ENCODE measurements at places on chromosomes 7 and 10.

GRCh38 chr7:43700059-43700501, 29.2 kb downstream of the COA1 start:
- DNase-seq = no peak

- DNase-seq = no peak
These were observed 1.4 kb downstream of the CPA1 start for GRCh38 chr7:130381468-130382312.

- no peak for DNase-seq
These were observed 46.6 kb downstream of the CCSER2 start for GRCh38 chr10:84375011-84375410.

DNA sequence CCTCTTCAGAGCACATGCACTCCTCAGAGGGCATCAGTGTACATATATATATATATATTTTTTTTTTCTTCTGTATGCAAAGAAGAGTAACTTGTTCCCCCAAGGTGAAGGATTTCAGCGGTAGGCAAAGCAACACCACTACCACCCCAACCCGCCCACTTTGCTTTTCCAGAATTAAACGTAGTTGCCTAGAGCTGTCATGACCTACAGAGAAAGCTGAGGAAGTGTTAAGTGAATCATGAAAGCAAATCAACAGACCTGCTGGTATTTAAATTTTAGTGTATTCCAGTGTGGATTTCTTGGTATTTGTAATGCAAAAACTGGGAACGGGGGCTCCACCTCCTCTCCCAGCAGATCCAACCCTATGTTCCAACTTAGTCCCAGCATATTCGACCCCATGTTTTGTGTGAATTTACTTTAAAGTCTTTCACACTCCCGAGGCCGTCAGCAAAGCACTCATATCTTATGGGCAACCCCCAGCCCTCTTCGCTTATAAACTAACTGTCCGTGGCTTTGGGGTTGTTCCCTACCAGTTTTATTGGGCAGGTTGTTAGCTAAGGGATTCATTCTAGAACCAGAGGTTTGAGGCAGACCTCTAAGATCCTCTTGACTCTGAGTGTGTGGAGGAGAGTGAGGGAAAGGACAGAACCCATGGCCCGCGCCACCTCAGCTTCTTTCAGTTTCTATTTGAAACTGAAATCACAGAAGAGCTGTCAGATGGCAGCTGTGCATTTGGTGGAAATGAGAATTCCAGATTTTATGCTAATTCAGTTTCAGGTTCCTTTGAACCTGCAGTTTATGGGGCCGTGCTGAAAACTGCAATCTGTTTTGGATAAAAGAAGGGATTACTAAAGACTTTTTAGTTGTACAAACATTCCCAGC, 450.2 kb upstream of the GALNT17 start:
- DNase-seq = no peak

- no peak for DNase-seq
These were observed 65.6 kb upstream of the PDLIM1 start for GRCh38 chr10:95356190-95356955.

- DNase-seq = no peak
These were observed 435.7 kb upstream of the GALNT17 start for GRCh38 chr7:70696201-70696754.

DNA sequence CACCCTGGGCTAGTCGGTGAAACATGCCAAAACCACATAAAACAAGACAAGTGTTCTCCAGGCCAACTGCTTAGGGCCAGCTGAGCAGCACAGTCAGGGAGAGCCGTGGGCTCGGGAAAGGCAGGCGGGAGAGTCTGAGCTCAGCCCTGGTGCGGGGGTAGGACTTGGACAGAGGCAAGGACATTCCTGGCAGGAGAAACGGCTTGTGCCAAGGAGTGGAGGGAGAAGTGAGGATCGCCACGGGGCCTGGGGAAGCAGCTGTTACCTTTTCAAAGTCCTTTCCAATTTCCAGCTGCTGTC, 4.2 kb downstream of the ELN start:
- DNase-seq = no peak

DNA sequence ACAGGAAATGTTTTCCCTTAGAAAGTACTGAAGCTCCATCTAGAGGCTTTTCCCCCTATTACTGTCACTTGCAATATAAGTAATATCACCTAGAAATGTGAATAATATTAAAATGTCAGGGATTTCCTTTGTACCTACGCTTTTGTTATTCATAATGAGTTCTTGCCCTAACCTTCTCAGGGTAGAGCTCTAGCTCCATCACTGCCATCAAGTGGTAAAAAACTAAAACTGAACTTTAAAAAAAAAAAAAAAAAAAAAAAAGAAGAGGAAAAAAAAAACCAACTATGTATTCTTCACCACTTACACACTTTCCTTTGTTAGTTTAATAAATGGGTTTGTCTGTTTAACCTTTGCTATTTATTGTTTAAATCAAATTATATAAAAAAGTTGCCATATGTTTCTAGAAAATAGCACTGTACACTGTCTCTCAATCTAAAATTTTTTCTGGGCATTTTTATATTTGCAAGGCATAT, 49.9 kb downstream of the DNAJC1 start:
- DNase-seq = no peak

DNA sequence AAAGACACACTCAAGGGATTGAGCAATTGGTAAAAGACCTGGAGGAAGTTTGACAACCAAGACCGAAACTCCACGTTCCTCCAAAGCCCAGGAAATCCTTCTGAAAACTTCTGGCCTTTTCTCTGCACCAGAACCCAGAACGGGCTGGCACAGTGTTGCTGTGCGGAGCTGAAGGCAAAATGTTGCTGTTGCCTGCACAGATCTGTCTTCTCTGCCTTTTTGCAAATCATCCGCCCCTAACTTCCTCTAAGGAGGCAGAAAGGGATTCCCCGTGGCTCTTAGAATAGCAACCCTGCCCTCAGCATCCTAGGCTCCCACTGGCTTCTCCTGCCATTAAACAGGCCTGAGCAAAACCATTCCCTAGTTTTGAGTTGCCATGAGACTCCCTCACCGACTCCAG, 44.9 kb downstream of the FIGNL1 start:
- DNase-seq = no peak

- DNase-seq = peak; percentile 7
These were observed 63.7 kb downstream of the ZNRF2 start for GRCh38 chr7:30348083-30348560.

- no peak for DNase-seq
These were observed 23.6 kb upstream of the ZRANB1 start for GRCh38 chr10:124918191-124918830.

GRCh38 chr7:116545411-116545993, 20.7 kb downstream of the CAV1 start:
- DNase-seq = no peak

- DNase-seq = no peak
These were observed 79.9 kb downstream of the ARHGAP21 start for GRCh38 chr10:24643679-24644209.

DNA sequence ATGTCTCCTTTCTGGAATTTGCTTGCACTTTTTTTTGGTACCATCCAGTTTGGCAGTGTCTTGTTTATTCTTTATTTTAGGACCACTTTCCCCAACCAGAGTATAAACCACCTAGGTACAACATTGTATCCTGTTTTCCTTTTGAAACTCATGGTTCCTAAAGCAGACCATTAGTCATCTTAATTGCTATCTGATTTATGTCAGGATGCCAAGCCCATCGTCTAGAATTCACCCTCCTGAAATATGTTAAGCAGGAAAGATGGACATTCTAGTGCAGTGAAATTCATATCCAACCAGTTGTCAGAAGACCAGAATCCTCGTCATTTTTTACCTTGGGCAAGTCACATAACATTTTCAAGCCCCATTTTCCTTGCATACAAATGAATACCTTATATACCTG, 223.6 kb upstream of the KMT2E start:
- no peak for DNase-seq

DNA sequence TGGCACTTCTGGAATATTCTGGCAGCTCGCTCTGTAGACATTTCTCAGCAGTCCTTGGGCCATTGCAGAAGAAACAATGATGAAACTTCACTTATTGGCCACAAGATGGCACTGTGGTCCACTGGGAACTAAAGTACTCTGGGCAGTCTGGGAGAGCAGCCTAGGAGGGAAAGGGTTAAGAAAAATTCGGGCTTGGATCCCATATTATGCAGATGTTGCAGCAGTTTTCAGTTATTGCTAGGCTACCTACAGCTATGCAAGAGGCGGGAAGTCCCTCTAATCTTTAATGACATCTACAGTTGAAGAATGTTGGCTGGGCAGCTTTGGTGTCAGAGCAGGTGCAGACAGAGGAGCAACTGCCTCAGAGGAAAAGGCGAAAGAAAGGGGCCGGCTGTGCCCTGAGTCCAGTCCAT, 201.7 kb upstream of the PRSS58 start:
- no peak for DNase-seq

DNA sequence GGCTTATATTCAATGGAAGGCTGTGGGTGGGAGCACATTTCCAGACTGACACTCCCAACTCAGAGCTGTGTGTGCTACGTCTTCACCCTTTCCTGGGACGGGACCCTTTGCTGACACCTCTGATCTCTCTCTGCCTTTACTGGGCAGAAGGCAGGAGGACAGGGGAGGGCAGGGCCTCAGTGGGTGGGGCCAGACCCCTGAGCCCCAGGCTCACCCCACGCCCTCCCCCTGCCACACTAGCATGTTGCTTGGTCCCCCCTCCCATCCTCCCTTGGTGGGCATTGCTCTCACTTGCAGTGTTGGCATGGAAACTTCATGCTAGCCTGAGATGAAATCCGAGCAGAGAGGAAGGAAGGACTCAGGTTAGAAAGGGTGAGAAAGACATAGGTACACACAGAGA, 18.4 kb downstream of the TMEM273 start:
- no peak for DNase-seq

GRCh38 chr7:131816391-131817007, 260.1 kb upstream of the PODXL start:
- no peak for DNase-seq

DNA sequence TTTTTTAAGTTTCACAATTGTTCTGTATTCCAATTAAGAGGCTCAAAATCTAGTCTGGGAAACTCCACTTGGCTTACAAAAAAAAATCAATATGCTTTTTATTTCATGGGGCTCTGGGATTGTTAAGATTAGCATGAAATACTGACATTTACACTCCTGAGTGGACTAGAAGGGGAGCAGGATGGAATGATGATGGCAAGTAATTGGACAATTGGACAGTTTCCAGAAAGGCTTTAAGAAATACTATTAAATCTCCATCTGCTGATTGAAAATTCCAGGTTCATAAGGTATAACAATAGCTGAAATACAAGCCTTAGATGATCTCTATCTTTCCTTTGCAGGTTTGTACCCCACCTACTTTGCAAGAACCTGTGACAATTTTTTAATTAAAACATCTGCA, 184.4 kb downstream of the LRRTM3 start:
- no peak for DNase-seq

DNA sequence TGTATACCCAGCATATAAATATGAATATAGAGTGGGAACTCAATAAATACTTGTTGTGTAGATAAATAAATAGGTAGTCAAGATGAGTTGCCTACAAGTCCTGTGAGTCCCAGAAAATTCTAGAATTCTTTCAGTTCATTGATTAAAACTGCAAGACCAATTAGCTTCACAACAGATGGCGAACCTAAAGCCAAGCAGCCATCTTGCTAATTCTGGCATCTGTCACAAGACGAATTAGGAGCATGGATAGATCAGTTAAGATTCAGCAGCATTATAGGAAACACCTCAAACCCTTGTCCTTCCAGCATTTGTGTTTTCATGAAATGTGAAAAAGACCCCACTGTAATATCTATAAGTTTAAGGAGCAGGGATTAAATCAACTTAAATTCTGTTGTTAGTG, 552.7 kb downstream of the MAGI2 start:
- no peak for DNase-seq

DNA sequence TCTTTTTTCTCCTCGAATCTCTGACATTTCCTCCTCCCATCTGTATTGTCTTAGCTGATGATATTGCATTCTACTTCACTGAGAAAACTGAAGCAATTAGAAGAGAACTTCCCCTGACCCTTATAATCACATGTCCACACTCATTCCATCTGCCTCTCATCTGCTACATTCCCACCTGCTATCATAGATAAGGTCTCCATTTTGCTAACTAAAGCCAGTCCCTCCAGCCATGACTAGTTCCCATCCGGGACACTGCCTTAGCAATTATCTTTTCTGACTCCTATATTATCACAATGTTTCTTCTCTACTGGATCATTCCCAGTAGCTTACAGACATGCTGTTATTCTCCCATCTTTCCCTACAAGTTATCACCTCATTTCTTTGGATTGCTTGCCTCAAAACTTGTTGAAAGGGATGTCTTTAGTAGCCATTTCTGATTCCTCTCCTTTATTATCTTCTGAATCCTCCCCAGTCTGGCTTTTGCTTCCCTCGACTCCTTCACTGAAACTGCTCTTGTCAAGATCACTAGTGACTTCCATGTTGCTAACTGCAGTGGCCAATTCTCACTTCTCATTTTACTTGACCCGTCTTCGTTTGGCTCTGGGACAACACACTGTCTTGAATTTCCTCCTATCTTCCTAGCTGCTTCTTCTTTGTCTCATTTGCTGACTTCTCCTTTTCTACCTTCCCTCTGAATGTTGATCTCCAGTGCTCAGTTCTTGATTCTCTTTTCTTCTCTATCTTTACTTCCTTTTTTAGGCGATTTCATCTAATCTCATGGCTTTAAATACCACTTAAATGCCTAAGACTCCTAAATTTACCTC, 35.9 kb downstream of the FZD1 start:
- DNase-seq = no peak

DNA sequence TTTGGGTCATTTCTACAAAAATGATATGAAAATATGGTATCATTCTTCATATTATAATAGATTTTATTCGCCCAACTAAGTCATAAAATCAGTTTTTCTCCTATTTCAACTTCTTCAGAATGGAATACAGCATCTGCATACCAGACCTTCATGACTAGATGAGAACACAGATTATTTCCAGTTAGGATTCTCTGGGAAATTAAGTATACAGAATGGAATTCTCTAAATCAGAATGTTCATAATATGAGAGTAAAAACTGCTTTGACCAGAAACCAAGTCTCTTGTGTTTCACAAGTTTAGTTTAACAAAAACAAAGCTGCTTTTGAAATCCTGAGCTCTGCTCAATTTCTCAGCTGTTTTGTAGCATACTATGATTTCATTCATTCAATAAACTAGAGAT, 160.3 kb upstream of the SEMA3A start:
- DNase-seq = no peak

GRCh38 chr7:108347616-108348015, 108.6 kb downstream of the NRCAM start:
- no peak for DNase-seq

DNA sequence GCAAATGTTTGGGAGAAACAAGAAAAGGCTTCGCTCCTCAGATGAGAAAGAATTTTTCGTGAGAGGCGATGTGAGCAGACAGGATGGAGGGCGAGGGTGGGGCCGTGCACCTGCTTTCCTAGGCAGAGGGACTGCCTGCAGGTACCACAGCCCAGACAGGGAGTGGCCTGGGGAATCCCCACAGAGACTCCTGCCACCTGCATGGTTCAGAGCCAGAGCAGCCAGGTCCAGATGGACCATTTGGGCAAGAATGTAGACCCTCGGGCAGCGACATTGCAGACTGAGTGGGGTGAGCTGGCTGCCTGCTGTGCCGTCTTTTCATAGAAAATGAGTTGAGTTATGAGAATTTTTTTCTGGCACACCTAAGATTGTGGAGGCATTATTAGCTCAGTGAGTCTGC, 216.8 kb downstream of the SNX10 start:
- DNase-seq = no peak

Data from stimulated activated CD8-positive, alpha-beta memory T cell treated with anti-CD3 and anti-CD28 coated beads, Interleukin-7, amount 100 ng/mL, for 1 hour (primary cell).